Activated naive CD4-positive, alpha-beta T cell (primary cell): ENCODE measurements at places on chromosomes 5 and 9.

- DNase-seq: no peak
These were observed 730 bp downstream of the WWC1 start for GRCh38 chr5:168291964-168292785.

GRCh38 chr9:97809666-97810344 is 43.2 kb upstream of the FOXE1 start:
- no peak for DNase-seq

DNA sequence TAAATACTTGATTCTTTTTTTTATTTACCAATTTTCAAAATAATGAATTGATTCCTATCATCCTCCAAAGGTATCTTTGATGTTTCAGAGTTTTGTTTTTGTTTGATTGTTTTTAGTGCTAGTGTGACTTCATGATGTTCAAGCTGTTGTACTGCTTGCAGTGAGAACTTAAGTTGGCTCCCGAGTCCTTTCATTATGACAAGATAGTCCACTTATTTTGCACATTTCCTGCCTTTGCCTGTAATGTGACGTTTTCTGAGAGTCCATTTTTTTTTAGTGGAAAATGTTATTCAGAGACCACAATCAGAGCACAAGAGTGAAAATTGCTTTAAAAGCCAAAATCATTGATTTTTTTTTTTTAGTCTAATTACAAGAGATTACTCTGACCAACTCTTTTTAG is 60.1 kb upstream of the FCHO2 start:
- DNase-seq: no peak

DNA sequence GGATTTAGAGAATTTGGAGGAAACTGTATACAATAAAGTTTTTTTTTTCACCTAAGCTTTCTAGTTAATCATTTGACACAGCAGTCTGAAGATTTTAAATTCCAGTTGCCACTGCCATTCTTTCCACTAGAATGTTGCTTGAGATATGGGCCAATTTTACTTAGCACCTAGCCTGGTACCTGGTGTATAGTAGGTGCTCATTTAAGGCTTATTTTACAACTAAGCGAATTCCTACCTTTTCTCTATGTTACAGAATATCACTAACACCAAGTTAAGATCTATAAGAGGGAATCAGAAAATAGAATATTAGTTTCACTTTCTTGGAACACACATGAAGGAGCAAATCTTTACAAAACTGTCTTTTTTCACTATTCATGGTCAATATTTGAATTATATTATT is 3.2 kb upstream of the DDX4 start:
- DNase-seq: no peak

- no peak for DNase-seq
These were observed 293.4 kb upstream of the IRX1 start for GRCh38 chr5:3302228-3302627.

GRCh38 chr9:14062586-14063221 is 251.2 kb downstream of the NFIB start:
- no peak for DNase-seq

DNA sequence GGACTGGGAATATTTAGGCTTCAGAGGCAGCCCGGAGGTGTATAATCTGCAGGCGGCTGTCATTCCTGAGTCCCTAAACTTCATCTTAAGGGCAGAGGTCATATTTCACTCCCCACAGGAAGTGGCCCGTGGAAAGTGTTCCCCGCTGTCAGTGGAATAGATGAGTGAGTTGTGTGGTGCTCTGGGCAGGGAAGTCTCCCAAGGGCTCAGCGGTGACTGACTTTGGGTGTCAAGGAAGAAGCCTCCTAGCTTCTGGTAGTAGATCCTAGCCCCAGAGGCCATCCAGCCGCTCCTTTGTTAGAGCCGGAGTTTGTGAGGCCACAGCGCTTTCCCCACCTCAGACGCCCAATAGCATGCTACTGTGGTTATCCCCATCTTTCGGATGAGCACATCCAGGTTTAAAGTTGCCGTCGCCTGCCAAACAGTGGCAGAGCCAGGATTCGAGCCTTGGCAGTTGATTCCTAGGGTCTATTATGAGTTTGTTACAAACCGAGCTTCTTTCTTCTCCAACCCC is 38.9 kb upstream of the TIFAB start:
- no peak for DNase-seq

DNA sequence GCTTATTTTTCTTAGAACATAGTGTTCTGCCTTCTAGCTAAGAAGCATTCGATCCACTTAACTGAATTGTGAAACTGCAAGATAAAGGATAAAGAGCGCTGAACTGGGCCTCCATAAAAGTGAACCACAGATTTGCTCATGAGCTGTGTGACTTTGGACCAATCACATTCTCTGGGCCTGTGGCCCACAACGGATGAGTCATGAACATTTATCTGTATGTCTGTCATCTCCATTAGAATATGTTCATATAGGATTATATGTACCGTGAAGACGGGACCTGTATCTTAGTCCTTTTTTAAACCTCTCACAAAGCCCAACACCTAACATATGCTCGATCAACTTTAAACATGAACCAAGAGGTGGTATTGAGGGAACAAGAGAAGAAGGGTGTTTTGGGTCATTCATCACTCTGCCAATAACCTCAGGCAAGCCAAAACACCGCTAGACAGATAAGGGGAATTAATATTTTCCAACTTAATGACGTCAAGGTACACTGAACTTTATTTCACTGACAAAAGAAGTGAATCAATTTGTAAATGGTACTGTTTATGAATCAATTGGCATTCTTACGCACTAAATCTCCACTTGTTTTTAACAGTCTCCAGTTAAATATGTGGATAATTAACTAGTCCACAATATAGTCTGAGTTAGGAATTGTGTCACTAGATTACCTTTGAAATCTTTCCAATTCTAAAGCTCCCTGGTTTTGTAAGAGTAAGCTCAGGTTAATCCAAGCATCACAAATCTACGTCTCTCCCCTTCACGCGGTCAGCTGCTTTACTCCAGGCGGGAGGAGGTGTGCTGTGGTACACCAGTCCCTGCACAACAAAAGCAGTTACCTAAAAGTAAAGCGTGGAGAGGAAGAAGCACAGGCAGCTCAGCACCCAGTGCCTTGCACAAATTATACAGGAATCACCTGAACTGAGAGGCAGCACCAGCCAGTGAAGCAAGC is 1.6 kb downstream of the TMEM245 start:
- DNase-seq: no peak

GRCh38 chr9:137226338-137227053 is 806 bp upstream of the RNF224 start:
- DNase-seq: no peak

DNA sequence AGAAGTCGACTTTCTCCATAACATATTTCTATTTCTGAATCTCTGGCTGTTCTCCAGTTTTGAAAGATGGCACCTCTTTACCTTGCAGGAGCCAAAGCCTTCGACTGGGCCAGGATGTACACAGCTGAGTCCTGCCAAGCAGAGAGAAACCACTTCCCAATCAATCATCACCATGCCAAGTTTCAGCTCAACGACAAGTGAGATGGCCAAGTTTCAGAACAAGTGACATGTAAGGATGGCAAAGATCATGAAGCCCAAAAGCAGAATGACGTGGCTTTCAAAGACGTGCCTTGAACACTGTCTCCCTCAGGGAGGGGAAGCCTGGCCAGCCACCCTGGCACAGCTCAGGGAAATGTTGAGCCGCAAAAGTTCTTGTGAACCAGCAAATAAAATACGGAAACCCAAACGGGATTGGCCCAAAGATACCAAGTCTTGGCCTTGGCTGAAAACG is 17.7 kb downstream of the STK10 start:
- no peak for DNase-seq

GRCh38 chr9:12723409-12724028 is 30.3 kb downstream of the TYRP1 start:
- no peak for DNase-seq

DNA sequence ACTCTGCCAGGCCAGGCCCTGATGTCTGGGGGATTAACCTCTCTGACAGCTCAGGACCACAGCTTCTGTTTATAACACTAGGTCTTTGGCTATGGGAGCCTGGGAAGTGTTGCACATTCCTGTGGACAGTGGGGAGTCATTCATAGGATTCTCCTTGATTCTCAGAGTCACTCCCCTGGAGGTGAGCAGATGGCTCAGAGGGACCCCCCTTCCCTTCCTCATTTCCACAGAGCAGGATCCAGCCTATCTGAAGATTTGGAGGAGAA is 60.2 kb downstream of the NRG2 start:
- no peak for DNase-seq

DNA sequence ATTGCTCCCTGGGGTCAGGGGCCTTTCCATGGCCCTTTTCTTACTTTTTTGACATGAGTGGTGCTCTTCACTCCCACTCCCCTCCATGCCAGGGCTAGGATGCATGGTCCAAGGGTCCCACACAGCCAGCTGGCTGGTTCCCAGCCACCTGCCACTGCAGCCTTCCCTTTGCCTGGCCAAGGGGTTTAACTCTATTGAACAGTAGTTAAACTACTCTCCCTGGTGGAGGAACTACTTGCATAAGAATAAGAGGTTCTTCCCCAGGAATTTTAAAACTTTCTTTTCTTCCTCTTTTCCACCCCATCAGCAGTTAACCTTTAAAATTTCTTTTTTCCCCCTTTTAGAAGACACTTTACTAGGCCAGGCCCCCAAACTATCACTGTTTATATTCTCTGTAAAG is 1532.8 kb upstream of the ACO1 start:
- DNase-seq: no peak

GRCh38 chr5:160183075-160183474 is 46.2 kb upstream of the FABP6 start:
- DNase-seq: no peak

DNA sequence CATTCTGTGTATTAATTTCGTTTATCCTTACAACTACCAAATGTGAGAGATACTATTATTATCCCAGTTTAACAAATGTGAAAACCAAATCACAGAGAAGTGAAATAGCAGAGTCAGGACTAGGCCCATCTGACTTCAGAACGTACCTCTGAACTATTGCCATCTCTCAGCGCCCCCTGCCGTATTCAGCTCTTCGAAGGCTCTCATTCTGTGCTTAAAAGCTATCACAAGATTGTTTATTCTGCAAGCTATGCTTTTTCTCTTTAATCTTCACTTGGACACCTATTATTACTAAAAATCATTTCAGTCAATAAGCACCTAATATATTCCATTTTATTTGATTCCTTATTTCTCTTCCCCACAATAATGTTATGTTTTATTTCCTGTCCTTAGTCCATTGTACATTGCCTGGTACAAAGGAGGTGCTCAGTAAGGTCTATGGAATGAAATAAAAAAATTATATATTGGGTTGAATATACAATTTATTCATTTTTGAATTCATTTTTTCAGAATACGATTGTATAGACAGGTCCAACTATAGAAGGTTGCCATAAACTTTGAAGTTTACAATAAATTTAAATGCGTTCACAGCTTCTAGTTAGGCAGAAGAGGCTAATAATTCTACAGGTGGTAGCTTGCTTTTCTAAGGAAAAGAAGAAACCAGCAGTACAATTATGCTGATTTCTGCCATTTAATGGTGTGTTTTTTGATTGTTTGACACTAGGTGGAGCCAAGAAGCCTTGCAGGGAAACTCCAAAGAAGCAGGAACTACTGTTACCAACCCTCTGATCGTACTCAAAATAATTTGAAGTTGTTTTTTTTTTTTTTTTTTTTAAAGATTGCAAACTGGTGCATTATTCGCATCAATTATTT is 202.2 kb upstream of the DMRTA1 start:
- DNase-seq: no peak

DNA sequence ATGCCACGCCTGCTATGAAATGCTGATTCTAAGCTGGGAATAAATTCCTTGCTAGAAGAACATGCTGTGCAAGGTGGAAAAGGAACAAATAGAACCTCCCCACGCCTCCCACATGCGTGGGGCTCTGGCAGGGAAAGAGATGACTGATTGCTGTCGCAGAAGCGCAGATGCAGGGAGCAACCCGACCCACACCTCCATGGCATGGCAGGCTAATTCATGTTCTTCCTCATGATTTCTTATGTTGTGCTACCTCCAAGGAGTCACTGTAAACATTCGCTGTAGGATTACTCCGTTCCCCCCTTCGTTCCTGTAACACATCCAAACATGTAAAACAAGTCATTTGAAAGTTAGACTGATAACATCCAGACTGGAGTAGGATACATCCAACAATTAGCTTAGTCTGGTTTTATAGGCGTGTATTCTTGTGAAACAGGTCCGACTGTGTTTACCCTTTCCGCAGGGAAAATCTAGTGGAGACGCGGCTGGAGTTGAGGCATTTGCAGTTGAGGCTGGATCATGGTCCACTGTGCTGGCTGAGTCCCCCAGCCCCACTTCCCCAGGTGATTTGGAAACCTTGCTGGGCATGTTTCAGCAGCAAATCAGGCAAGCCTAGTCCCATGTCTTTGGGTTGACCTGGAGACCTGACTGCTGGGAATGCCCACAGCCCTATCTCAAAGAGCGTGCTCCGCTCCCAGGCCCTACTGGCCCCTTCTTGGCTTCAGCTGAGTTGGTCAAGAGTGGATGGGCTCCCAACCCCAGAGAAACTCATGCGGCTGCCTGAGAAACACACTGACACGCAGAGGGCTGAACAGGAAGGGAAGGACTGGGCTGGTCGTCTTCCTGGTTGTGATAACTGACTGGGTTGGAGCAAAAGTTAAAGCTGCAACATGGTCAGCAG is 24.8 kb upstream of the ANKRD33B start:
- no peak for DNase-seq

DNA sequence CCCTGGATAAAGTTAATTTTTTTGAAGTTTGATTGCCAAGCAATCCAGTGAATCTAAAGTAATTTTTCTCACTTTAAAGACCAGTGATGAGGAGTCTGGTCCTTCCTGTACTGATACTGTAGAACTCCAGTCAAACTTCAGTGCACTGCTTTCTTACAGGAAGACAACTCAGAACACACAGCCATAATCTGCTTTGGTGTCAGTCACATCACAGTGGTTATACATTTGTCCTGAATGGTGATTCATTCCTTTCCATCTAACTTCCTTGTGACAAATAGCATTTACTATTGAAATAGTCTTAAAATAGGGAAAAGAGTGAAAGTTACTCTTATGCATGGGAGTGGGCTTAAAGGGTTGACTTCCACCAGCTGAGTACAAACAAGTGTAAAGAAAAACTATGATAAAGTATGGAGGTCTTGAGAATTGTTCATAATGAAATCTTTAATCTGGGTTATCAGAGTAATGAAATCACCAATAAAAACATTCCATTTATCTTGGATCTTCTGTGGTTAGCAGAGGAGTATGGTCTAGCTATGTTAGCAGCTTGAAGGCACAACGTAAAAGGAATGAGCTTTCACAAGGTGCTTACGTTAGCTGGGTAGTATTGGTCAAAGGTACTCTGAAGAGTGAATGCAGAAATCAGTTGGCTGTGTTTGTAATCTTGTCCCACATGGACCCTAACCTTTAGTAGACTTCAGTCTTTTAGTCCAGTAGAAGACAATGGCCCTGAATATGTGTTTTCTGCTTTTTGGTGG is 41.5 kb downstream of the DCP2 start:
- no peak for DNase-seq

- DNase-seq: no peak
These were observed 108.4 kb upstream of the LARP1 start for GRCh38 chr5:154646745-154647113.
